ENCODE measurements at places on chromosomes 4 and X.

DNA sequence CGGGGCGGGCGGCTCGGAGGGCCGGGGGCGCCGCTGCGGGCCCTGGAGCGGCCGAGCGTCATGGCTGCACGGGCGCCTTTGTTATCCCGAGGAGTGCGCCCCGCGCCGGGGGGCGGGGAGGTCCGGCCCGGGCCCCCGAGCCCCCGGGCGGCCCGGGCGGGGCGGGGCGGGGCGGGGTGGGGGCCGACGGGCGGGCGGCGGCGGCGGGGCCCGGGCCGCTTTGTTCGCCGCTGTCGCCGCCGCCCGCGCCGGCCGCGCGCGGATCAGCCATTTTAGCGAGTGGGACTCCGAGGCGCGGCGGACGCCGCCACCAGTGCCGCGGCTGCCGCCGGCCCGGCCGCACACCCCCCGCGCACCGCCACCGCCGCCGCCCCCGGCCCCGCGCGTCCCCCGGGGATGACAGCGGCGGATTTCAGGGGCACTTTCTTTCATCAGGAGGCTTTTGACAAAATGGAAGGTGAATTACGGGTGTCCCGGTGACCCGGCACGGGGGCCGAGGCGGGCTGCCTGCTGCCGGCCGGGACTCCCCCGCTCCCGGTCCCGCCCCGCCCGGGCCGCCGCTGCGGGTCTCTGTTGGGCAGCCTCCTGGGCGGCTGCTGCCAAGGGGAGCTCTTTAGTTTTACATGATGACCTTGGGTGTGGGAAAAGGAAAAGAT, 1.2 kb downstream of the HMGB3 start:
- no peak for DNase-seq

DNA sequence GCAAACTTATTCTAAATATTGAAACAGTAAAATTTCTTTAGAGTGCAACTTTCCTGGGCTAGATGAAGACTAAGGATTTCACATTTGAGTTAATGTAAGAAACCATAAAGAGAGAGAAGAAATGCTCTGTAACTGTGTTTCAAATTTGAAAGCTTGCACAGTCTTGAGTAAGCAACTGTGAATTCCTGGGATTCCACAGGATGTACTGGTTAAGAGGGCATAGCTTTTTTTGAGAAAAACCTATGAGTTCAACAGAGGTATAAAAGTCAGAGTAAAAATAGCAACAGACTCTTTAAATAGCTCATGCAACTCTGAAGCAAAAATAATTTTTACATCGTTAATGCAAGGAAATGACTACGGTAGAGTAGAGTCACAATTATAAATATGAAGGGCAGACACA, 25.5 kb downstream of the ZNF330 start:
- DNase-seq = no peak

DNA sequence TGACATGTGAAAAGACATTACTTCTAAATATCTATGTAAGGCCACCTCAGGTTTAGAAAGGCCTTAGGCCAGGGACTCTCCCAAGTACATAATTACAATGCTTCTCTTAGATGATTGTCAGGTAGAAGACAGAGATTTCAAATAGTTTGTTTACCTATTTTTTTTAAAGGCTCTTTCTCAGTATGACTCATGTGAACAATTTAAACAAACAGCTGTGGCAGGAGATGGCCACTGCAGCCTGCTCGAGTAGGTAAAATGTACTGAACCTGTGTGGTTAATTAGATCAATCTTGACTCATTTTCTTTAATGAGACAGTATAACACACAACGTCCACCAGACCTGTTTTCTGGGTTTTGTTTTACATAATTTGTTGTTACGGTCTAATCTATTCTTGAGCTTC, 50.2 kb downstream of the LEF1 start:
- DNase-seq = no peak

- peak; percentile 47 for DNase-seq
Observed at GRCh38 chrX:13092455-13092941, 48.1 kb upstream of the FAM9C start.

DNA sequence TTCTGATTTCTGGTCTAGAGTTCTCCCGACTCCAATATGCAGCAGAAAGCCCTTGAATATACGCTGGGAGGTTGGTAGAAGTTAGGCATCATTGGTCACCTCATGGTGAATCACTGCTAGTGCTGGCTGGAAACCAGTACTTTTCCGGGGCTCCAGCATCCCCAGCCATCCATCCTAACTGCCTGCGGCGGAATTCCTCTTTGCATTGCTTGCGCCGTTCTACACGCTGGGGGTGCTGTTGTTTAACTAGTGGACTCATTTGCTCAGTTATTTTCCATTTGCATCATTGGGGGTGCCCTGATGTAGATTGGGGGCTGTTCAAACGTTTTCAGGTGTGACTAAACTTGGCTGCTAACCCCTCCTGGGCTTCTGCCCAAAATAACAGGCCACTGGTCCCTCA, 23.3 kb upstream of the GPR50 start:
- no peak for DNase-seq

DNA sequence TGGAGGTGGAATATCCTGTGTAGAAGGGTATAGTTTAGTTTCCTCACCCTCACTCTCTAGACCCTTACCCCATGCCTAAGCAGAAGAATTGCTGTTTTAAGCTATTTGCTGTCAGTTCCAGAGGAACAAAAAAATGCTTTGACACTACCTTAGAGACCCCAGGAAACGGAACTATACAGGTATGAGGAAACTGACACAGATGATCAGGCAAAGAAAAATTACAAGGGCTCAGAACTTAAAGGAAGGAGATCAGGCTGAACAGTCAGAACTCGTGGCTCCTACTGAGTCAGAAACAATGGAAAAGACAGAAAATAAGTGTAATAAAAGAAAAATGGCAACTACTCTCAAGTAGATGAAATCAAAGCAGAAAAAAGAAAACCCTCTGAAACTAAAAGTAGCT, 65.6 kb downstream of the BANK1 start:
- DNase-seq = no peak

GRCh38 chr4:153020457-153020856, 84.3 kb downstream of the FHDC1 start:
- DNase-seq = no peak

GRCh38 chr4:60042941-60043340, 1157.2 kb upstream of the ADGRL3 start:
- no peak for DNase-seq

DNA sequence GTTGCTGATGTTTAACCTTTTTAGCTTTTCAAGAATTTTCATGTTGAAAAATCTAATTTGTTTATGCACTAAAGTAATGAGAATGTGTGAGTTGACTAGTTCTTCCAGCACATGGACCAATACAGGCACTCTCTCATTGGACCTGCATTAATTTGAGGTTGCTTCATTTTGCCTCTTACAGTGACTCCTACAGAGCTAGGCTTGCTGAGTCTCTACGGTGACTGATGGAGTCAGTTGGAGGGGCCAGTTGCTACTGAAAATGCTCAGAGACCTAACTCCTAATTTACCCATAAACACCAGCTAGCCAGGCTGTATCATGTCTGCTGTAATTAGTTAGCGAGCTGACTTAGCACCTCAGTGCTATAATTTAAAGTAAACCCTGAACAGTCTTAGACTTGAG, 10.9 kb downstream of the MTHFD2L start:
- no peak for DNase-seq

GRCh38 chr4:35966566-35966965, 277.7 kb downstream of the ARAP2 start:
- DNase-seq = no peak

DNA sequence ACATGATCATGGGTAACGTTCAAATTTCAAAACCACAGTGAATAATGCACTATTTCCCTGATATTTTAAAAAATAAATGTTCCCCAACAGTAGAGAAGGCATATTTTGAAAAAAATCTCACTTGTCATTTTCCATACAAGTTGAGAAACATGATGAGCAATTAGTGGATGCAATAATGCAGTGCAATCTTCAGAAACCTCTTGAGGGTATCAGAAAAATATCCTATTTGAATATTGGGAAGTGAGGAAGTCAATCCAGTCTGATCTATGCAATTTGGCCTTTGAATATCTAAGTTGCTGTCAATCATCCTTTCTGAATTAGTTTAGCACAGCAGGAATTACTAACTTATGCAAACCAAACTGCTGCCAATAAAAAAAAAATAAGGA, 776.8 kb downstream of the PCDH18 start:
- no peak for DNase-seq

GRCh38 chr4:121050300-121050699, 22.0 kb downstream of the NDNF start:
- no peak for DNase-seq

DNA sequence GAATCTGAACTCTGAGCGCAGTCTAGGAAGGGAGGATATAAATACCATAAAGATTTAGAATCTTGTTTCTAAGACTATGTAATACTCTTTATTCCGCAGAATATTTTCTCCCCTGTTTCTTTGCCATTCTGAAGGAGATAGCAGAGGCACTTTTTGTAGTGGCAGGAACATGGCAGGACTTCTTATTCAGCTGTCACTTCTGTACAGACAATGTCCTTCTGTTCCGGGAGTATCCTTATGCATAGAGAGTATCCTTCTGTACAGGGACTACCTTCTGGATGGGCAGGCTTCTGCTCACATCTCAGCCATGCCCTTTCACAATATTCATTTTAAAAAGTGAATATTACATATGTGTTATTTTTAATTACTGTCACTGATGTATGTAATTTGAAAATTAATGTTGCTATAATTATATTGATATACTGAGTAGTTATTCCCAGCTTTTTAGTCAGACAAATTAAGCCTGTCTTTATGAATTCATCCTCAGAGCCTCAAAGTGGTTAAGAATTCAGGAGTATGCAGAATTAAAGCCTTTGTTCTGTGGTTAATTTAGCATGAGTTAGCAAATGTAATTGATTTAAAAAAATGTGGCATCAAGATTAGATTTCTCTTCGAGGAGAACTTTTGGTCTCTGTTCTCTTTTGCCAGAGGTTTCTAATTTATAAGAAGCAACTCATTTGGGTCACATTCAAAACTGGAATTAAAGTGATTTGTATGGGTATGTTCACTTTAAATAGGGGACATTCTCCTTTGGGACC, 174.4 kb downstream of the FHIP1A start:
- DNase-seq = no peak

DNA sequence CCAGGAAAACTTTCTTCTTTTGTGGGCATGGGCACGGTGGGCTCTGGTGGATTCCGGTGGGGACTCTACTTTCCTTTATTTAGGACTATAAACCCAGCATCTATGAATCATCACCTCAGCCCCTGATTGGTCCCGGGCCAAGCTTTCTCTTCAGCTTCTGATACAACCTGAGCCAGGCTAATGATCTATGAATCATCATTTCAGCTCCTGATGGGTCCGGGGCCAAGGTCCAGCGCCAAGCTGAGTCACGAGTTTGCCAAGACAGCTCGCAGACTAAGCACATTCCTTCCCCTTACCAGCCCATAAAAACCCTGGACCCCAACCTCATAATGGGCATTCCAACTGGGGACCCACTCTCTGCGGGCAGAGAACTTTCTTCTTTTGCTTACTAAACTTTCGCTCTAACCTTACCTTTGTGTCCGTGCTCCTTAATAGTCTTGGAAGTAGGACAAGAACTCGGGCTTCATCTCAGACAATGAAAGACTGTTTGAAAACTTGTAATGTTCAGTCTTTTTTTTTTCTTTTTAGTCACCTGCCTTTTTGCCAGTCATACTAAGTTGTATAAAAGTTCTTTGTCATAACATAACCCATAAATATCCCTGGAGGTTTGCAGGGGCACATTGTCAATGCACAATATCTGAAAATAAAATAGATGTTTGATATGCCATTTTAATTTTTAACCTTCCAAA, 904.9 kb upstream of the EPHA5 start:
- DNase-seq = no peak

- no peak for DNase-seq
Observed at GRCh38 chr4:54659749-54660535, 2.2 kb downstream of the KIT start.

GRCh38 chrX:41449615-41450014, 2.5 kb downstream of the NYX start:
- no peak for DNase-seq

GRCh38 chr4:123233136-123233768, 163.3 kb upstream of the SPRY1 start:
- DNase-seq = no peak

GRCh38 chrX:15914486-15914885, 59.9 kb upstream of the AP1S2 start:
- no peak for DNase-seq

DNA sequence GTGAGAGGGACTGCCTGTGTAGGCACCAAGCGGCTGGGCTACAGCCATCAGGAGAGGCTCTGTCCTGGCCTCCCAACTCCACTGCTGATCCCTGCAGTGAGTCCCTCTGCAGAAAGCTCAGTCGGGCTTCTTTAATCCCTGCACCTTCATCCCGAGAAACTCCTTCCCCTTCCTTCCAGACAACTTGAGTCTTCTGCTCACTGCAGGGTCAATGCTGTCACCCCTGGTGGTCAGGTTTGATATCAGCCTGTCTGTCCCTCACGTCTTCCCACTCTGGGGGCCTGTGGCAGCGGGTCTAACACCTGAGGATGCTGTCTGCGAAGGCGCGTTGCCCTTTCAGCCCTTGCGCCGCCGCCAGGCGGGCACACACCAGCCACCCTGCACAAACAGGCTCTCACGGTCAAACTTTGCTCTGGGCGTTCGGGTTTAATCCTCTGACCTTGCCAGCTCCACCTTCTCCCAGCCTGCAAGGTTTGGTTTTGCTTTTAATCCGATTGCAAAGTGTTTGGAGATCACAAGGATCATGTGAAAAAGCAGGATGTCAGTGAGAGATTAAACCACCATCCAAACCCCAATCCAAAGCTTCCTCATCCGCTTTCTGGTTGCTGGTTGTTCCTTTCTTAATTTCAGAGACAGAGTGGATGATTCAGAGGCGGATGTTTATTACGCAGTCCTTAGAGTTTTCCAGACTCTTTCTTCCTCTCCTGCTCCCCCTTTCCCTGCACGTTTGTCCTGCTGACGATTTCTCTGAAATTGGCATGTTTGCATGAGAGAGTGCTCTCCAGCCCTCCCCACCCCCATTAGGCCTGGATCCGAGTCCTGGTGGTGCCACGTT, 74.8 kb upstream of the SLC34A2 start:
- no peak for DNase-seq

DNA sequence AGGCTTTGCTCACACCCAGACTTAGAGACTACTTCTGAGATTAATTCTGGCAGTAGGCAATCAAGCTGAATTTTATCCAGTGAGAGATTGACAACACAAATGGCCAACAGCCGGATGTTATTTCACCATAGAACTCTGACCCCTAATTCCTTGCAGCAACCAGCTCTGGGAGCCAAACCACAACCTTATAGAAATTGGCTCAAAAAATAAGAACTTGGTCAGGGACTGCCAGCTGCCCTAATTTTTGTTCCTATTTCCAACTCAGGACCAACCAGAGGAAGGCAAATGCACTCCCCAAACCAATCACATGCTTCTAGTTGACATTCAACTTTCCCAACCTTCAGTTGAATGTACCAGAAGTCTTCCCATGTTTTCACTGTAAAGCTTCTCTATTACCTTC, 269.7 kb downstream of the HS3ST1 start:
- DNase-seq = no peak

DNA sequence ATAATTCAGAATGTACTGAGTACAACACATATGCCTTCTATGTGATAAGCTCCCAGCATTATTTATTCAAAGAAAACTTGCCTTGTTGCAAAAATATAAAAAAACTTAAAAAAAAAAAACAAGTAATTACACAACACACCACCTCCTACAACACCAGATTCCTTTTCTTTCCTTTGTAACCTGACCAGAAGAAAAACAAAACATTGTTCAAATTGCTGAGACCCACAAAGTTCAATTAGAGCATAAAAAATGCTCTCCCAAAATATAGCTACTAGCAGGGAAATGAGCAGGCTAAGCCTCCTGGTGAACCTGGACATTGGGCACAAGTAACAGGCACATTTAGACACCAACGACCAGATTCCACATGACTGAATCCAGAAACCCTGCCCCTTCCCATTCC, 38.3 kb downstream of the MECP2 start:
- no peak for DNase-seq
